ENCODE measurements at places on chromosomes 3 and 15.
A peak's percentile ranks its signal among the peaks of the same experiment; 100 is the strongest.

DNA sequence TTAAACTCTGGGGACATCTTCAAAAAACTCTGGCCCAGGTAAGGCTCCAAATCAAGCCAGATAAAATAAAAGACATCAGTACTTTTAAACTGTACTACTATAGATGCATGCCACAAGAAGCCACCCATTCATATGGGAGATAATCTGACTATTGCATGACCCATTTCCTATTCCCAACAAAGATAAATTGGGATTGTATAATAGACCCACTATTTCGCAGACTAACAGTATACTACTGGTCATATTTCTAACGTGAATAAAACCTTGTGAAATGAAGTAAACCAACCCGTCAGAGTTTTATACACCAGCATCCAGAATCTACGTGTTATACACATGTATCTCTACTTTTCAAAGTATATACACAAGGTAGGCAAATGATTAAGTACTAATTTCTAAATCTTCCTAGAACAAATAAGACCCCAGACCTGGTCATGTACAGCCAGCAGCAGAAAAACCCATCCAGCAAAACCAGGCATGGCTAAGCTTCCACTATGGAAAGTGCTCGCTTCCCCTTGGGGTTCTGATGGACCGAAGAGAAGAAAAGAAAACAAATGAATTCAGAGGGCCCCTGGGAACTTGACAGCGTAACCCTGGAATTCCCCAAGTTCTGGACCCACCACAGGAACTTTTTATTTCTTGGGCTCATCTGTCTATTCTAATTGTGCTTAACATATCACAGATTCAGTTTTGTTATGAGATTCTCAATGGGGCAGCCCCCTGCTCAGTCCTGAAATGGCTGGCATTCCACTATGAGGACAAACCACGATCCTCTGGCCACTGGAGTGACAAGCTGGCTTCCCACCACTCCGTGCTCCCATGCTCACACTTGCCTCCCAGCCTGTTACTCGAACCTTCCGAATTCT lies 69.1 kb downstream of the MB21D2 start:
- no peak for DNase-seq

DNA sequence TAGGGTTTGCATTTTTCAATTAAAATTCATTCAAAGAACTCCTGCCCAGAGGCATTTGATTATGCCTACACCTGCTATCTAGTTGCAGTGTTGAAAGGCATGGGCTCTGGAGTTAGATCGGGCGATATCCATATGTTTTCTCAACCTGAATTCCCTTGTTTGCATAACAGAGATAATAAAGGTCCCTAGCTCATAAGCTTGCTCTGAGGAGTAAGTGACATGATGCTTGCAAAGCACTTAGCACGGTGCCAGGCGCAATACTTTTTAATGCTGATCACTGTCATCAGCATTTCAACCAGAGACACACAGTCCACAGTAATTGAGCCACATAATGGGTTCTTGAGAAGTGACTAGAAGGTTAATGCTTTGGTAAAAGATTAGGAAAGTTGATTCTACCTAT lies 106.3 kb upstream of the SAMMSON start:
- DNase-seq, result no peak

DNA sequence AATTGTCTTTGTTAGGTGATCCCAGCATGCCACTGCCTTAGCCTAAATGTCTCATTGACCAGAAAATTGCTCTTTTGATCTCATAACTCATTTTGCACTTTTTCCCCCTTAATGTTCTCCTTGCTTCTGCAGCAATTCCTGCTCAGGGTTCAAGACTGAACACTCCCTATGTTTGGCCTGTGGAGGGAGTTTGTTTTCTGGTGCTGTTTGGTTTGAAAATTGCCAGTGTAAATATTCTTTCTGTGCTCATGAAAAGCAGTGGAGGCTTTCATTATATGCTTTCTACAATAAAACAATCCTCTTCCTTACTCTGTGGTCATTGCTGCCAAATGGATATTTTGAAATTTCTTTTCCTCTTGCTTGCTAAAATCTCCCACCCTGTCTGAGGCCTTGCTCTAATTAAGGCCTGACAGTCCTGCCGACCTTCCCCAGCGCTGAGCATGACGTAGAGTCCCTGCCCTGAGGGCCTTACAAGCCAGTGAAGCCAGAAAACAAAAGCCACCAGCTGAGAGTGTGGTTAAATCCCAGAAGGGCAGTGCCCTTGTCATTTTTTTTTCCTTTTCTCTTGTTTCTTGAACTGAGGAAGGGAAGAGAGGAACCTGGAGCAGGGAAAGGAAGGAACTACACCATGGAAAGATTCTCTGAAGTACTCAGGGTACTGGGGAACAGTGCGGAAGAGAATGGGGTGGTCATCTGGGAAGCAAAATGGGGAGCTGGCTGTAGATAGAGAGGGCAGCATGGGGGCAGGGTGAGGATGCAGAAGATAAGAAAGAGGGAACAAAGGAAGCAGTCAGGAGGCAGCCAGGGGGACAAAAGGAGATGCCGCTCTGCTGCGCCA lies 24.8 kb downstream of the ZBTB38 start:
- DNase-seq, result no peak

DNA sequence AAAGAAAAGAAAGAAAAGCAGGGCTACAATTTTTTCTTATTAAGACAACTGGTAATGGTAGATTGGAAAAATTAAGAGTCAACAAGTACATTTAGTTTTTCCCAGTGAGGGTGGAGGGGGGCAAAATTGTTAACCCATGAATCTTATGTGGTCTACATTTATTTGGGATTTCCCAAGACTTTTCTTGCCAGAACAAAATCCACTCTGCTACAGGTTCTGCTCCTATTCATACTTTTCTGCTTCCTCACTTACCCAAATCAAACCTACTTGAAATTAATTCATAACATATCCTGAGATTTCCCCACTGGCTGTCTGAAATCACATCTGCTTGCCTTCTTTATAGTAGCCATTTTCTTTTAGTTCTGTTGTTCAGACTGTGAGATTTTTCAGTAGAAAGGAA lies 41.1 kb downstream of the VGLL3 start:
- no peak for DNase-seq

- no peak for DNase-seq
Measured at GRCh38 chr3:177944228-177944661, 592.0 kb upstream of the KCNMB2 start.

- DNase-seq, result peak; percentile 39
Measured at GRCh38 chr3:159616234-159616825, 372.3 kb upstream of the IL12A start.

- no peak for DNase-seq
Measured at GRCh38 chr15:69499521-69500211, 47.0 kb downstream of the RPLP1 start.

GRCh38 chr3:52533623-52534280 lies at the start of gene NT5DC2:
Gene NT5DC2, minus strand, starts transcription at chr3:52533857. Its CDS starts 120 bp downstream, at chr3:52533737.
- peak; percentile 82 for DNase-seq

GRCh38 chr3:84904816-84905555 lies 53.8 kb upstream of the CADM2 start:
- DNase-seq, result no peak

DNA sequence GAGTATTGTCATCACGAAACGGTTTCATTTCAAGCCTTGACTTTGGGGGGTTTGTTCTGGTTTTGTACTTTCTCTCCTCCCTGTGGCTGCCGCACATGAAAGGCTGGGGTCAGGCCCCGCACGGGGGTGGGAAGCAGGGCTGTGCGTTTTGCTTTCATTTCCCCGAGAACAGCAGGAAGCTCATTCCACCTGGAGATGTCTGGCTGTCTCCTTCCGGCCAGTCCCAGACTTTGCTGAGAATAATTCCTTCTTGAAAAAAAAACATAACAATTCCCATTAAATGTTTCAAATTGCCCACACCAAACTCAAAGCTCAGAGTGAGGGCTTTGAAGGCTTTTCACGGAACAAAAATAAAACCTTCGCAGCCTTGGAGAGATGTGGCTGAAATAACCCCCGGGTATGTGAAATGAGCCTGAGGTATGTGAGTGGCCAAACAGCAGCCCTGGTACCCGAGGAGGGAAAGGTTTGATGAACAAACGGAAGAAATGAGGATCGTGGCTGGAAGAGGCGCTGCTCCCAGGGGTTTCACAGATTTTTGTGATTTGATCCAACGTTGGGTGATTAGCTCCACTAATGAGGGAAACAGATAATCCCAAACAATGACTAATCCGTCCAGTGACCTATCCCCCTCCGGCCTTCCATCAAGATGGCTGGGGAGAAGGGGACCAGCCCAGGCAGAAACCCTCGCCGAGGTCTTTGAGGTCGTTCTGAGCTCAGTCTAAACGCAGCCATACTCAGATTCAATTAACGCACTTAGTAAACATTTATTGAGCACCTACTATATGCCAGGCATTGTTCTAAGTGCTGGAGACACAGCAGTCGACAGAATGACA lies 126.9 kb upstream of the MEF2A start:
- no peak for DNase-seq

DNA sequence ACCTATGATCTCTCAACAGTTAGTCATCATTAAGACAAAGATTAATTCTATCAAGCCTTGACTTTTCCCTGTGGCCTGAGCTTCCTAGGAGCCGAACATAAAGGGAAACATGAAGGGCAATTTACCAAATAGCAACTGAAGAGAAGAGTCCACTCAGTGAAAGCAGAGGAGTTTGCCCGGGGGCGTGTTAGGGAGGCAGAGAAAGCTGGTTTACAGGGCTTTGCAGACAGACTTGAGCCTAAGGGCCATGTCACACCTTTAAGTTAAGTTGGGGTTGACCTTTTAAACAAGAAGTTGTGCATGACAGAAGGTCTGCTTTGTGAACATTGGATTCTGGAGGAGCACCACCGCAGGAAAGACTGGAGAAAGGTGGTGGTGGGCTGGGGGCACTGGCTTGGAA lies 701.8 kb upstream of the CFAP20DC start:
- no peak for DNase-seq

GRCh38 chr15:73493922-73494321 lies 51.0 kb downstream of the REC114 start:
- DNase-seq, result no peak

DNA sequence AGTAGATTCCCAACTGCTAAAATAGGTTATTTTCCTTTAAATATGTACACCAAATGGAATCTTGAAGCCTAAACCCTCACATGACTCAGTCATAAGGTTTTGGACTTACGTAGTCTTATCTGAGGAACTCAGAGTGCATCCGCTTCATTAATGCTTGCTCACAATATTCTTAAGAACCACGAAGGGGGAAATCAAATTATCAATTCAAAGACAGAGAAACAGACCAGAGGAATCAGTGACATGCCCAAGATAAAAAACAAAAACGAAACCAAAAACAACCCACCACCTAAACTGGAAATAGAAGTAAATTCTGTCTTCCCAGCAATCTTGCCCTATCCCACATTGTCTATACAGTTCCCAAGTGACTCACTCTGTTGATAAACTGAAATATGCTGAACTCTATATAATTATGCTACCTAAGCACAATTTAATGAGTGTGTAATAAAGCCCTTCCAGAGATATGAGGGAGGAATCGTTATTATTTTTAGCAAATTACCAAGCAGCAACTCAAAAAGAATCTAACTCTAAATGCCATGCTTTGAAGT lies 135.4 kb upstream of the CBLB start:
- DNase-seq, result peak; percentile 99

DNA sequence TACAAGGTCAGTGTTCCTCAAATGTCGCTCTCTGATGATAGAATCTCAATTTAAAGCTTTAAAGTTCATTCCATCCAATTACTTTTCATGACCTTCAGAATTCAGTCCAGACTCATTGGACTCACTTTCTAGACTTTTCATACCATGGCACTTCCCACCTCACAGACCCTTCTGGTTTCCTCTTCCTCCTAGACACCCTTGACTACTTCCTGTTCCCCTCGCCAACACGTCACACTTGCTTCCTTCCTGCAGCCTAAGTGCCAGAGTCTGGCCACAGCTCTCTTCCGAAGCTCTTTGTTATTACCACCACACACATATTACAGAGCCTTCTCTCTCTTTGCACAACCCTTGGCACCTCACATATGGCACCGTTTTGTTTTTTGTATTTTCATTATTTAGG lies 59.1 kb upstream of the UMPS start:
- no peak for DNase-seq

DNA sequence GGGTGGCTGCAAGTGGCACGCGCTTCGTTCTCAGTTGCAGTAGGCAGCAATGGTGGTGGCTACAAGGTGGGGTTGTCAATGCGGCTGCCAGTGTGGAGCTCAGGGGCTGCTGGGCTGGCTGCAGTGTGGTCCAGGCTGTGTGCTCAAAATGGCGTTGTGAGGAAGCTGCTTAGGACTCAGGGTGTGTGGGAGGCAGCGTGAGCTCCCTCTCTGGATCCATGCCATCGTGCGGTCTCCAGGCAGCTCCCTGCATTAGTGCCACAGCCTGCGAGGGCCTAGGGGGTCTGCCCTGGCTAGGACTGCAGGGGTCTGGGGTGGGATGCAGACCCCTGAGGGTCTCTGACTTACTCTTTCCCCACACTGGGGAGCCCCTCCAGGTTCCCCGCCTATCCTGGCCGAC lies 397.2 kb downstream of the OCA2 start:
- no peak for DNase-seq
